Activated CD4-positive, alpha-beta T cell treated with anti-CD3 and anti-CD28 coated beads, Interleukin-2, amount 10 ng/mL, durations not matched to agents 7 days and 5 days (primary cell): ENCODE measurements at places on chromosomes 3 and 15. TPM values are rescaled to one million over a fixed set of nuclear protein-coding genes. Genes with fewer than 3 reads are reported as not detected.

- H3K4me3 ChIP-seq = no peak overlapping the region
- H3K4me1 ChIP-seq = peaks cover 64% of the 10 kb centered on the region
- peaks cover 1% of the 10 kb centered on the region for H3K27me3 ChIP-seq
- peak overlapping the region; percentile 61 for H3K27ac ChIP-seq
- H3K36me3 ChIP-seq = peaks cover 12% of the 10 kb centered on the region
- DNase-seq = no peak
Measured at GRCh38 chr15:31487811-31488436, 161.3 kb downstream of the KLF13 start.

DNA sequence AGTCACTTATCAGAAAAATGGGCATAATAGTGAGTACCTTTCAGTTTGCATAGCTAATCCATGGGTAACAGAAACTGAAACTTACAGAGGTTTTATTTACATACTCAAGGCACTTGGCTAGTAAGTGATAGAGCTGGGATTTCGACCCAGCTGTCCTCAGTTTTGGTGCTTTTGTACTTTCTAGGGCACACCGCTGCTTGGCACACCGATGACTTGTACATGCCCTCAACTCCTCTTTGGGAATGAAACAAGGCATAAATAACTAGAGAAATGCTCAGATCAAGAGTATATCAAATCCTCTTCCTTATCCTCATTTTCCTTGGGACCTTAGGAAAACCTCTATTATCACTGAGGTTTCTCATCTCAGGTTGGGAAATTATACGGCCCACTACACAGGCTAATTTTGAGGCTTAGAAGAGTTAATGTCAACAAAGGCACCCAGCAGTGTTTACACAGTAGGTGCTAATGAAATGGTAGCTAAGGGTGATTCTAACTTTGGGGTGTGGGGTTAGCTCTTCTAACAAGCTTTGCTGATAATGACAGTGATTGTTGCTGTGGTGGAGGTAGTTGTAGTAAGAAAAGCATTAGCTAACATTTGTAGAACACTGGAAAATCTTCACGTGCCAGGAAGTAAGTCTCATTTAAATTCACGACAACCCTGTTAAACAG is 20.3 kb upstream of the DGKG start:
- H3K27ac ChIP-seq = no peak overlapping the region
- no peak overlapping the region for H3K4me3 ChIP-seq
- H3K4me1 ChIP-seq = peaks cover 12% of the 10 kb centered on the region
- DNase-seq = no peak
- peaks cover 2% of the 10 kb centered on the region for H3K27me3 ChIP-seq

DNA sequence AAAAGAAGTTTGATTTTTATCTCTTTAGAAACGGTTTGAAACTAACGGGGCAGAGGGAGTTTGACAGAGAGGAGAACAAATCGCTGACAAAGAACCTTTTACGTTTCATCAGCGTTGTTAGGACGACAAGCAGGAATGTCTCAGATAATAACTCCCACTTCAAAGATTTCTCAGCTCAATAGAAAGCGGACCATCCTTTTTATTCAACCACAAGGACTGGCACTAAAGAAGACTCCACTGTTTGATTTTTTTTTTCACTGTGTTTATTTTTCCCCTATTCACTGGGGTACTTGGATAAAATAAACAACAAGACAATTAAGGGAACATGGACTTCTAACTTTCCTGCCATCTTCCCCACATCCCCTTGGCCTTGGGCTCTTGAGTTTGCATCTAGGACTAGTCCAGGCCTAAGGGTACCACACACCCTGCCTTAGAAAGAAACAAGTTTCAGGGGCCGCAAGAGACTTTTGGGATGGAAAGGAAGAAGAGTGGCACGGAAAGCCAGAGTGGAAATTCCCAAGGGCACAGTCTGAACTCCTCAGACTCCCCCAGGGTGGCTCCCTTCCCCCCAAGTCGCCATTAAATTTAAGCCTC is 19.0 kb downstream of the ZIC4 start:
- H3K36me3 ChIP-seq = no peaks in the 10 kb centered on the region
- H3K4me3 ChIP-seq = no peak overlapping the region
- H3K4me1 ChIP-seq = no peaks in the 10 kb centered on the region
- no peak overlapping the region for H3K27ac ChIP-seq
- DNase-seq = no peak

OGG1 gene
- 42.3 TPM for total RNA-seq

DNA sequence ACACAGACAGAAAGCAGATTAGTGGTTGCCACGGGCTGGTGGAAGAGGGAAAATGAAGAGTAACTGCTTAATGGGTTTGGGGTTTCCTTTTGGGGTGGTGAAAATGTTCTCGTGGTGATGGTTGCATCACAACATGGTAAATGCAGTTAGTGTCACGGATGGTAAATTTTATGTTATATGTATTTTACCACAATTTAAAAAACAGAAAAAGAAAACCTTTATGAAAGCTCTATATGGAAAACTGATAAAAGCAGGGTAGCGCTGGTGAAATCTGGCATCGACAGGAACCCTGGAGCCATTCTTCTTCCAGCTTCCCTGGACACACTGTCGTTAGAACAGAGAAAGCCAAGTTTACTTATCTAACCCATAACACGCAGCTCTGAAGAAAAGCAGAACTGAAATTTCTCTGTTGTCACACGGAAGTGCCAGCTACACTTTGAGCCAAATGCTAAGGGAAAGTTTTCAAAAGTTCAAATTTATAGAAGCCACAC is 287.7 kb upstream of the NR2F2 start:
- no peak overlapping the region for H3K4me3 ChIP-seq
- no peaks in the 10 kb centered on the region for H3K36me3 ChIP-seq
- DNase-seq = no peak
- H3K4me1 ChIP-seq = peaks cover 2% of the 10 kb centered on the region
- H3K27me3 ChIP-seq = peaks cover 60% of the 10 kb centered on the region

DNA sequence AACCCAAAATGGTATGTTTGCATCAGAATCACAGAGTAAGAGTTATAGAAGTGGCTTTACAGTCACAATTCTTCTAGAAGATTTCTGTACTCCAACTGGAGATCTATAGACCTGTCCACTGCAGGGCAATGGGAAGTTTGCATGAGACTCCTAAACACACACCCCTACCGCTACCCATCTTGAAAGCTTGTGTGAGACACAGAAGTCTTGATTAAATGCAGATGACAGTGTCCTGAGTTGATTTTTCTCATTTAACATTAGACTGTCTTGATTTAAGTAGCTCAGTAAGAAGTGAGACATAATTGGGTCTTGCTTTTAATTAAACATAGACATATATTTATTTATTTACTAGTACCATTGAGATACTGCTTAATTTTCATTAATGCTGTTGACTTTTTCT is 54.4 kb downstream of the CD47 start:
- DNase-seq = no peak
- no peaks in the 10 kb centered on the region for H3K27me3 ChIP-seq
- H3K4me3 ChIP-seq = no peak overlapping the region
- peaks cover 38% of the 10 kb centered on the region for H3K36me3 ChIP-seq
- no peak overlapping the region for H3K27ac ChIP-seq
- H3K4me1 ChIP-seq = peaks cover 17% of the 10 kb centered on the region

DNA sequence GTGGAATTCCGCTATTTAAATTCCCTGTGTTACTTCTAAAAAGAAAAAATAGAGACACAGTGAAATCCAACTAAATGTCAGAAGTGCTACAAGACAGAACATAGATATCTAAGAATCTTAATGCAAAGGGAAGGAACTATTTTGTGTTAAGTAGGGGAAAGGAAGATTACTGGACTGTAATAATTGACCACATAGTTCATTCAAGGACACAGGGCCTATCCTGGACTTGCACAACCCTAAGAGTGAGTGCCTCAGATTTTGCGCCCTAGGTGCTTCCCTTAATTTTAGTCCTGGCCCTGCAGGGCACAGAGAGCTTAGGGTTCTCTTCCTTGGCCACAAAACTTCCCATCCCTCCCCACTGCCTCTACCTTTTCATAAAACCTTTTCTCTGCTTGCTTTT is 3.5 kb upstream of the IL20RB start:
- DNase-seq = no peak
- no peak overlapping the region for H3K4me3 ChIP-seq
- H3K36me3 ChIP-seq = peaks cover 3% of the 10 kb centered on the region
- H3K27me3 ChIP-seq = no peaks in the 10 kb centered on the region
- H3K4me1 ChIP-seq = peaks cover 10% of the 10 kb centered on the region

GRCh38 chr3:66481071-66482017 is 19.5 kb downstream of the LRIG1 start:
- H3K4me3 ChIP-seq = peak overlapping the region; percentile 37
- peaks cover 33% of the 10 kb centered on the region for H3K4me1 ChIP-seq
- peak; percentile 18 for DNase-seq
- H3K27ac ChIP-seq = peak overlapping the region; percentile 89

AMOTL2 gene
- not detected for total RNA-seq

NOX5 gene
- total RNA-seq = not detected

GRCh38 chr15:88066636-88067330 is 189.8 kb downstream of the NTRK3 start:
- H3K4me1 ChIP-seq = no peaks in the 10 kb centered on the region
- H3K4me3 ChIP-seq = no peak overlapping the region
- no peaks in the 10 kb centered on the region for H3K36me3 ChIP-seq
- no peak for DNase-seq
- H3K27me3 ChIP-seq = no peaks in the 10 kb centered on the region

IL17RD gene
- total RNA-seq = not detected

DNA sequence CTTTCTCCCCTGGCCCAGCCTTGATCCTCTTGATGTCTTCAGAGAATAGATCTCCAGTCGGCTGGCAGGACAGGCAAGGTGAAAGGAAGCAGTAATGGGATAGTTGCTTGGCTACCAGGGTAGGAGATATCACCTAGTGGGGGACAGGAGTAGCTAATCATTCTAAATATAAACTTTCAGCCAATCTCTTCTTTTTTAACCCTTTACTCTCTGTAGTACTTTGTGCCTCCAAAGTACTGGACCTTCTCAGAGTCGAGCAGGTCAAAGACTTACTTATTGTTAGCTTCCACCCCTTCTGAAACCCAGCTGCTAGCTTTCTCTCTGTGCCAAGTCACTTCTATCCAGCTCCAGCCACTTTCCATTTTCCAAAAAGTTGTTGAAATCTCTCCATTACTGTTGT is 43.4 kb upstream of the FILIP1L start:
- H3K4me3 ChIP-seq = no peak overlapping the region
- no peak overlapping the region for H3K27ac ChIP-seq
- H3K4me1 ChIP-seq = no peaks in the 10 kb centered on the region
- H3K36me3 ChIP-seq = peaks cover 32% of the 10 kb centered on the region
- DNase-seq = no peak

RUBCN gene
- 44.5 TPM for total RNA-seq

CNOT10 gene
- total RNA-seq = 67.7 TPM

DNA sequence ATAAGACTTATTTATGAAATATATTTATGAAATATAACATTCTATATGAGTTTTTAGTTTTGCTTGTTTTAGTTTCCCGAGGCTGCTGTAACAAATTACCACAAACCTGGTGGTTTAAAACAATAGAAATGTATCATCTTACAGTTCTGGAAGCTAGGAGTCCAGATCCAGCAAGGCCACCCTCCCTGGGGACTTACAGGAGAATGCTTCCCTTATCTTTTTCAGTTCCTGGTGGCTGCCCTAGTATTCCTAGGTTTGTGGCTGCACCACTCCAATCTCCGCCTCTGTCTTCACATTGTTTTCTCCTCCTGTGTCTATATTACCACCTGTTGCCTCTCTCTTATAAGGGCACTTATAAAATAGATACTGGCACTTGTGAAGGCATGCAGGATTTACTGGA is 877.8 kb downstream of the TUSC7 start:
- H3K36me3 ChIP-seq = no peaks in the 10 kb centered on the region
- H3K4me3 ChIP-seq = no peak overlapping the region
- no peaks in the 10 kb centered on the region for H3K4me1 ChIP-seq
- H3K27ac ChIP-seq = no peak overlapping the region

DNA sequence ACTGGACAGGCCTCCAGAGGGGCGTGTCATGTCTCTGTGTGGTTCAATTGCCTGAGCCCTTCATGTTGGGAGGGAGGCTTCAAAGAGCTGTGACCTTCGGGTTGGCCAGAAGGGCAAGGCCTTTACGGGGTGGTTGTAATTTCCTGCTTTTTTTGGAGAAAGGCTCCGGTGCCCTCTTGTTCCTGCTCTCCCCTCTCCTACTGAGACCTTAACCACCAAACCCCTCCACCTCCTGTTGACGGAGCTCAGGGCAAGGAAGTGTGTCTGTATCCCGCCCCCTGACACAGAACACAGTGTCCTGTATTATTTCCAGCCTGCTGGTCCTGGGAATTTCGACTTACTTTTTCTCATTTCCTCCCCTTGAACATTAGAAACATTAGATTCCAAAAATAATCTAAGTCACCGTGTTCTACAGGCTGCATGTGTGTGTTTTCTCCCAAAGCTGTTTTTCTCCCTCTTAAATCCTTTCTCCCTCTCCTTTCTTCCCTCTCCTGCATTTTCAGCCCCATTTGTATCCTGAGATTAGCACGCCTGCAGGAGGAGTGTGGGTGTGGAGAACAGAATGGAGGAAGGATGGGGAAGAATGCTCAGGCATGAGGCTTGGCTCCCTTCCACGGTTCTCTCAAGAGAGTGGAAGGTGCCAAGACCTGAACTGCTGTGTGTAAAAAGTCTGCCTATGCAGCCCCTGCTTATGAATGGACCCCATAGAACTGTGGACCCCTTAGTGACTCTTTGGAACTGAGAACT is 285.4 kb upstream of the ROPN1 start:
- H3K4me3 ChIP-seq = no peak overlapping the region
- peaks cover 6% of the 10 kb centered on the region for H3K27me3 ChIP-seq
- no peak overlapping the region for H3K27ac ChIP-seq
- H3K4me1 ChIP-seq = no peaks in the 10 kb centered on the region
- DNase-seq = no peak
- no peaks in the 10 kb centered on the region for H3K36me3 ChIP-seq

ERC2 gene
- not detected for total RNA-seq

DNA sequence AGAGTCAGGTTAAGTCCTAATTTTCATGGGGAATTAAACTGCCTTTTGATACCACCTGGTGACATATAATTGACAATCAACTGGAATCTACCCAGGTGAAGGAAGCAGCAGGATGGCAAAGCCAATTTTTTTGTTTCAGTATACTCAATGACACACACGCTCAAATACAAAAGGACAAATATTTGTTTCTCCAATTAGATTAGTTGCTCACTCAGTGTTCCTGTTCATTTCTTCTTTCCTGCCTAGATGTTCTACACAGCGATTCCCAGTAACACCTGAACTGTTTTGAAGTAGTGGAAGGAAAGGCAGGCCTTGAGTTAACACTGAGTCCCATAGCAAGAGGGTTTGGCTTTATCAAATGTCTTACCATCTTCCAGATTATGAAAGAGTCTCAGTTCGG is 157.5 kb downstream of the PDZRN3 start:
- no peak for DNase-seq
- peaks cover 15% of the 10 kb centered on the region for H3K27me3 ChIP-seq
- H3K27ac ChIP-seq = no peak overlapping the region
- no peaks in the 10 kb centered on the region for H3K4me1 ChIP-seq
- H3K4me3 ChIP-seq = no peak overlapping the region
- no peaks in the 10 kb centered on the region for H3K36me3 ChIP-seq

DNA sequence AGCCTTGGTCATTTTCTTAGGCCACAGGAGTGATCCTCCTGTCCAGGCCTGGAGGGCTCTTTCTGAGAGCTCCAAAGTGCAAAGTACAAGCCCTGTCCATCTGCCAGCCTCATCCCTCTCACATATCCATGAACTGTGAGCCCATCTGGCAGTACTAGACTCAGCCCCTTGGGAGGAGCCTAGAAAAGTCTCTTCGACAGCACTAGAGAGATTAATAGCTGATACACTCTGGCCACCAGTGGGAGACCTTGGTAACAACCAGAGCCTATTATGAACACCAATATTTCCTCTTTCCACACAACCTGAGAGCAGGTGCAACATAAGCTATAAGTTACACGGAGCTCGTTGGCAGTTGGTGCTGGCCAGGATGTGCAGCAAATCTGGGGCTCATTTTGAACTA is 59.5 kb upstream of the DCLK3 start:
- DNase-seq = no peak
- no peak overlapping the region for H3K4me3 ChIP-seq

CELF6 gene
- total RNA-seq = 1.2 TPM
